ENCODE measurements at places on chromosomes 2 and 18. TPM values are rescaled to one million over a fixed set of nuclear protein-coding genes. Genes with fewer than 3 reads are reported as not detected.
A peak's percentile ranks its signal among the peaks of the same experiment; 100 is the strongest.

DNA sequence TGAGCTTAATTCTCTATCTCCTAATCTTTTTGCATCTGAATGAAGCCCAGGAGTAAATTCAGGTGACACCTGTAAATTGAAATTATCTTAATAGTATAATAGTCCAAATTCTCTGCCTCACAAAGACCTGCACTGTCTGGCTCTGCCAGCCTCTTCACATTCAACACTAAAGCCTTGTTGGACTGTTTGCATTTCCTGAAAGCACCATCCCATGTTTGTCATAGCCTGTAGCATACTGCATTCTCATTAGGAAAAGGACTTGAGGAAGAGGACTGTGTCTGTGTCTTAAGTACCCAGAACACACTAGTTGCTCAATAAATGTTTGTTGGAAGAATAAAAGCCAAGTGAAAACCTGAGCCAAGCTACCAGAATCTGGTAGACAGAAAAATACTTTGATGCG lies 42.9 kb upstream of the GRHL1 start:
- no peak overlapping the region for H3K4me3 ChIP-seq
- no peaks in the 10 kb centered on the region for H3K4me1 ChIP-seq
- H3K27me3 ChIP-seq: no peaks in the 10 kb centered on the region
- DNase-seq: no peak
- no peak overlapping the region for H3K27ac ChIP-seq

EHD3 gene
- total RNA-seq: 8.3 TPM

DNA sequence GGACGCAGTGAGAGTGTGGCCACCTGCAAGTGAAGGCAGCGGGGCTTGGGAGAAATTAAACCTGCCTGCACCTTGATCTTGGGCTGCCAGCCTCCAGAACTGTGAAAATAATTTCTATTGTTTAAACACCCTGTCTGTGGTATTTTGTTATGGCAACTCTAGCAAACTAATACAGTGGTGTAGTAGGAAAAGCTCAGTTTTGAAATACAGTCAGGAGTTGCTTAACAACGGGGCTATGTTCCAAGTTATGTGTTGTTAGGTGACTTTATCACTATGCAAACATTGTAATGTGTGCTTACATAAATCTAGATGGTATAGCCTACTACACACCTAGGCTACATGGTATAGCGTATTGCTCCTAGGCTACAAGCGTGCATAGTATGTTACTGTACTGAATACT lies 93.4 kb upstream of the FN1 start:
- no peak overlapping the region for H3K4me3 ChIP-seq
- H3K27me3 ChIP-seq: no peaks in the 10 kb centered on the region
- DNase-seq: no peak
- H3K36me3 ChIP-seq: peaks cover 7% of the 10 kb centered on the region

ITPRIPL1 gene
- 16.3 TPM for total RNA-seq

DNA sequence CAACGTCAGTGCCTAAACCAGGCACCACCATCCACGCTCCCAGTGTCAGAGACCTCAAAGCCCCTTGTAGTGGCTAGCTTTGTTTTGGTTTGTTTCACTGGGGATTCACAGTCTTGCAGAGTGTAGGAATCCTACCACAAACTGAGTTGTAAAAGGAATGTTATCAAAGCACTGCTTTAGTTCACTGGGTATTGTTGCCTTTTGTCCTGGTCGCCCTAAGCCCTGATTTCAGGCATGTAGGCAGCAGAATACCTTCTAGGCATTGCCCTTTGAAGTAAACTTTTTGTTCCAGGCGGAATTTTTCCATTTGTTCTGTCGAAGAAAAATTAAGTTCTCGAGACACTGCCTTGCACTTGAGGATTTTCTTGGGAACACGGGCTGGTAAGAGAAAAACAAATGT lies 29.4 kb downstream of the PTMA start:
- H3K36me3 ChIP-seq: peaks cover 14% of the 10 kb centered on the region
- DNase-seq: no peak
- no peak overlapping the region for H3K27ac ChIP-seq
- no peaks in the 10 kb centered on the region for H3K4me1 ChIP-seq
- no peak overlapping the region for H3K4me3 ChIP-seq

FBXO15 gene
- total RNA-seq: 0.48 TPM

SDC1 gene
- 22.3 TPM for total RNA-seq

GRCh38 chr2:57569396-57569795 lies 477.2 kb upstream of the VRK2 start:
- no peaks in the 10 kb centered on the region for H3K27me3 ChIP-seq
- no peaks in the 10 kb centered on the region for H3K36me3 ChIP-seq
- no peak for DNase-seq
- no peak overlapping the region for H3K27ac ChIP-seq
- H3K4me1 ChIP-seq: no peaks in the 10 kb centered on the region

MOGAT1 gene
- not detected for total RNA-seq

GRCh38 chr2:200453853-200454534 lies 55.9 kb downstream of the KCTD18 start:
- no peak for DNase-seq
- H3K27me3 ChIP-seq: no peaks in the 10 kb centered on the region
- H3K4me1 ChIP-seq: peaks cover 6% of the 10 kb centered on the region
- no peak overlapping the region for H3K27ac ChIP-seq

SPC25 gene
- total RNA-seq: 28.5 TPM

DNA sequence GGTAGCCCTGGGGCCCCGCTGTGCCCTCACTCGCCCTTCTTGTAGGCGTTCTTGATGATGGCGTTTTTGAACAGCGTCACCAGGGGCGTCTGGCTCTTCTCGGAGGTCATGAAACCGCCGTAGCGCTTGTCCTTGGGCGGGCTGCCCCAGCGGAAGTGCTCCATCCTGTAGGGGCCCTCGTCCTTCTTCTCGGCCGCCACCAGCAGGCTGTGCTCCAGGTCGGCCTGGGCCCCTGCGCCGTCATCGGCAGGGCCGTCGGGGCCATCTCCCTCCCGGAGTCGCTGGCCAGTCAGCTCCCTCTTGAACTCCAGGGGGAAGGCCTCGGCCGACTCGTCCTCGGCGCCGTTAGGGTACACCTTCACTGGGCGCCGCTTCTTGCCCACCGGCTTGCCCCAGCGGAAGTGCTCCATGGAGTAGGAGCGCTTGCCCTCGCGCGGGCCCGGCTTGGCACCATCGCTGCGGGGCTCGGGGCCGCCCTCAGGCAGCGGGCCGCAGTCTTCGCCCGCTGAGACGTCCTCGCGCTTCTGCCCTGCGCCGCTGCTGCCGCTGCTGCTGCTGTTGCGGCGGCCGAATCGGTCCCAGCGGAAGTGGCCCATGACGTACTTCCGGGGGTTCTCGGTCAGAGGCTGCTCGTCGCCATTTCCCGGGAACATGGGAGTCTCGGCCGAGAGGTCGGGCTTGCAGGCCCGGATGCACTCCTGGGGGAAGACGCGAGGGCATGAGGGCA lies 7.2 kb downstream of the POMC start:
- H3K4me1 ChIP-seq: no peaks in the 10 kb centered on the region
- H3K36me3 ChIP-seq: no peaks in the 10 kb centered on the region
- DNase-seq: peak; percentile 79
- no peaks in the 10 kb centered on the region for H3K27me3 ChIP-seq
- no peak overlapping the region for H3K27ac ChIP-seq
- H3K4me3 ChIP-seq: no peak overlapping the region

GRCh38 chr2:124476291-124476690 lies 451.2 kb downstream of the CNTNAP5 start:
- no peaks in the 10 kb centered on the region for H3K27me3 ChIP-seq
- no peaks in the 10 kb centered on the region for H3K4me1 ChIP-seq
- no peaks in the 10 kb centered on the region for H3K36me3 ChIP-seq
- DNase-seq: no peak
- H3K4me3 ChIP-seq: no peak overlapping the region

DYNC1I2 gene
- total RNA-seq: 75.4 TPM

DNA sequence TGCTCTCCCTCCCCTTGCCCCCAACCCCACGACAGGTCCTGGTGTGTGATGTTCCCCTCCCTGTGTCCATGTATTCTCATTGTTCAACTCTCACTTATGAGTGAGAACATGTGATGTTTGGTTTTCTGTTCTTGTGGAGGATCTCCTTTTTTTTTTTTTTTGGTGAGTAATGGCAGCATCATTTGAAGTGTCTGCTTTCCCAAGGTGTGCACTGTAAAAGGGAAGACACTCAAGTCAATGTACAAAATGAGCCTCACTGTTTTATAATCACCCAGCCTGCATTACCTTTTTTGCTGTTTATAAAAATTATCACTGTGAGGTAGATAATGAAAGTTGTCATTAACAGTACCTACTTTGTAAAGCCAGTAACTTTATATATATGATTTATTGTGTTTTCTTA lies 56.9 kb downstream of the INSIG2 start:
- H3K36me3 ChIP-seq: peaks cover 6% of the 10 kb centered on the region
- H3K4me1 ChIP-seq: no peaks in the 10 kb centered on the region
- DNase-seq: no peak
- no peaks in the 10 kb centered on the region for H3K27me3 ChIP-seq
- no peak overlapping the region for H3K4me3 ChIP-seq
- no peak overlapping the region for H3K27ac ChIP-seq

- DNase-seq: no peak
- no peak overlapping the region for H3K4me3 ChIP-seq
- H3K27ac ChIP-seq: no peak overlapping the region
- no peaks in the 10 kb centered on the region for H3K27me3 ChIP-seq
- H3K36me3 ChIP-seq: no peaks in the 10 kb centered on the region
- H3K4me1 ChIP-seq: no peaks in the 10 kb centered on the region
These were observed 71.9 kb downstream of the SLC66A2 start for GRCh38 chr18:79879566-79879965.
